Frontal cortex (tissue), 4 donors: ENCODE measurements at places on chromosomes 7 and 10.
A peak's percentile ranks its signal among the peaks of the same experiment; 100 is the strongest.

GRCh38 chr7:28708033-28708951 is 249.8 kb downstream of the TRIL start:
- peak; percentile 20 for DNase-seq

DNA sequence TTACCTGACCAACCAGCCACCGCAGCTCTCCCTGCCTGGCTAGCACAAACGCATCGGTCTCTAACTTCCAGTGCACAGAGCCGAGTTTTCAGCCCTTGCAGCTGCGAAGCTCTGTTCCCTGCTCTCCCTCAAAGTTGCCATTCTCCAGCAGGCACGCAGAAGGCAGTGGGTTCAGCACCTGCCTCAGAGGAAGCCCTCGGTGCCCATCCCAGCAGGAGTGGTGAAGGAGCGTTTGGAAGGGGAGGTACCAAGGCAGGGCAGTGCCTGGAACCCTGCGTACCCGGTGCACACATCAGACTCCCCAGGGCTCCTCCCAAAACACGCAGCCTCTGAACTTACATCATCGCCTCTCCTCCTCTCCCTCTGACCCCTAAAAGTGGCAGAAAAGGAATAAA is 1.7 kb upstream of the STK32C start:
- no peak for DNase-seq

DNA sequence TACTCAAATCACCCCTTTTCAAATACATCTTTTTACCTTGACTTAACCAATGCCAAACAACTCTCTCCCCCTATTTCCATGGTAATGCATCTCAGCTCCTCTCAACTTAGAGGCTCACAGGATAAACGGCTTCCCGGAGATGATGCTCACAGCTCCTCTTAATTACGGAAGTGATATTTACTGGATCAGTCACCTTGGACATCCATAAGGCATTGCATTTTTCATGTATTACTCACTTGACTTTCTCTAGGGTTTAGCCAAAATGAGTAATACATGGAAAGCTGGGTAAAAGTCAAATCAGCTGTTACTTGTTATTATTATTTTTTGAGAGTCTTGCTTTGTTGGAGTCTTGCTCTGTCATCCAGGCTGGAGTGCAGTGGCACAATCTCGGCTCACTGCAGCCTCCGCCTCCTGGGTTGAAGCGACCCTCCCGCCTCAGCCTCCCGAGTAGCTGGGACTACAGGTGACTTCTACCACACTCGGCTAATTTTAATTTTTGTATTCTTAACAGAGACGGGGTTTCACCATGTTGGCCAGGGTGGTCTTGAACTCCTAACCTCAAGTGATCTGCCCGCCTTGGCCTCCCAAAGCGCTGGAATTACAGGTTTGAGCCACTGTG is 73.3 kb upstream of the RHEB start:
- no peak for DNase-seq

- no peak for DNase-seq
Measured at GRCh38 chr10:117500456-117500855, 42.1 kb upstream of the EMX2 start.

DNA sequence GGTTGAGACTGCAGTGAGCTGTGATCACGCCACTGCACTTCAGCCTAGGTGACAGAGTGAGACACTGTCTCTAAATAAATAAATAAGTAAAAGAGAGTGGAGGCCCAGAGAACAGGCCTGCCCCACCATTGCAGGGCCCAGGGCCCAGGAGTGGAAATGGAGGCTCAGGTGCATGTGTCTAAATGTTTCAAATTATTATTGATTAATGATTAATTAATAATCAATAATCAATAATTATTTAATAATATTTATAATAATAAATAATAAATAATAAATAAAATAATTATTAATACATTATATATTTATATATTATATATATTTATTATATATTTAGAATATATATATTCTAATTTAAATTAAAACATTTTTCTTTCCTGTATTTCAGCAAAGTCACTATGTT is 53.7 kb upstream of the ZRANB1 start:
- DNase-seq = no peak

DNA sequence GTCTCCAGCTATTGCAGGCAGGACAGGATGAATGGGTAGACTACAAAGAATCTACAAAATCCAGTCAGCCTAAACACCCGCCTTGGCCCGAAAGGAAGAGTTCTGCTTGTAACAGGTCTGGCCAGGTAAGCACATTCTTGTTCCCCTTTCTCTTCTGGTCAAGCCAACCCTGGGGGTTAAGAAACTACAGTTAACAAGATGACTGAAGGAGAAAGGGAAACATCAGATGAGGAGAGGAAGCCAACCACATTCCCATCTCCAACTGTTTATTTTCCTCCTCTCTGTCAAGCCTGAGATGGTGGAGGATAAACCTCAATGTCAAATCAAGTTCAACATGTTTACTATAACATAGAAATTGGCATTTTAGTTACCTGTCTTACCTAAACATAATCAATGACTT is 198.9 kb downstream of the IPMK start:
- DNase-seq = no peak

GRCh38 chr10:3564346-3565002 is 220.5 kb downstream of the KLF6 start:
- no peak for DNase-seq

DNA sequence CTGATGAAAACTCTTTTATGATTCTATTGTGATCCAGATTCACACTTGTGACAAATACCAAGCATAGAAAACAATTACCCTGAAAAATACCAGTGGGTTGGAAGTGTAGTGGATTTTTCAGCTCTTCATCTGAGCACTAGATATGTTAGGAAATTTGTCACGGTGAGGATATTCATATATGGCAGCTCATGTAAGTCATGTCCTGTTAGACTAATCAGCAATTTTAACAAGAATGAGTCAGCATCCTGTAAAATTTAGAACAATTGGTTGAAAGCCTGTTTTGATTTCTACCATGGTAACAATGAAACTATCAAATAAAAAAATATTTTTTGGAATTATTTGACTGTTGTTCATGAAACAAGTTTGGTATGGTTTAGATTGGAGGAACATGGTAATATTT is 334.3 kb downstream of the CACNA2D1 start:
- DNase-seq = no peak

- DNase-seq = no peak
Measured at GRCh38 chr7:14507617-14508016, 394.9 kb downstream of the DGKB start.

DNA sequence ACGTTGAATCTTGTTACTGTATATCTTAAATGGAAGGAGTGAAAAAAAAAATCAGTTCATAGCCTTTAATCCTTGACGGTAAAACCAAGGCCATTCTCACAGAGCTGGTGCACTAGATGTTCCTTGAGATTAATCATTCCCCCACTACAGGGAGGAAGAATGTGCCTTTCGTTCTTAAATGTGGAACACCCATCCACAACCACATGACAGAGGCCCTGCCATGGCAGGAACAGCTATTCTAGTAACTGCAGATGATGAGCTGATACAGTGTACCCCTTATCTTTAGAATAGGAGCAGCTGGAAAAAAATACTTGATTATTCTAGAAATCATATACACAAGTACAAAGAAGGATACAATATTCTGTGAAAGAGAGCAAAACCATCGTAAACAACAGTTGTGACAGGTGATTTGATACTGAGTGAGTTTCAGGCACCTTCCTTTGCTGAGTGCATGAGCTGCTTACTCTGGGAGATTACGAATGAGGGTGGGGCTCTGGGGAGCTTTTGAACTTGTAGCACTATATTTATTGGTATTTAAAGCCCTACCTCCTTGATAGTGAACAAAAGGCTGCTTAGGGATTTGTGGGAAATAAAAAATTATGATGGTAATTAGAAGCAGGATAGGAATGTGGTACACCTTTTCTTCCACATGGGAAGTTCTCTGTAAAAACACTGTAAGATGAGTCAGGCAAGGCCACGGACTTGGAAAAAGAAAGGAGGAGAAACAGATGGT is 244.4 kb upstream of the SLC26A5 start:
- DNase-seq = no peak

DNA sequence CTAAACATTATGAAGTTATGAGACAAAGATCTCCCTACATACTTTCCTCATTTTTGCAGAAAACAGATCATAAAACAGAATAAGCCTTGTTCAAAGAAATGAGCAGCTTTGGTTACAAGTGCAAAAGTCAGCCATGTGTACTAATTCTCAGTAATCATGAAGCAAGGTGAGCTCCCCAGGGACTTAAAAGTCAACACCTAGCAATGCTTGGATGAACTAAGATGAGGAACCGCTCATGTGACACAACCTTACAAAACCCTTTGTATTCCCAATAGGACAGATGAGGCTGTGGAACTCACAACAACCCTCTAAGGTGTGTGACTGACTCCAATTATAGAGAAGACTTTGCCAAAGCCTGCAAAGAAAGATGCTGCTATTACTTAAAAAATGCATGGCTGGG is 154.5 kb downstream of the SLC25A13 start:
- DNase-seq = no peak

GRCh38 chr7:14184292-14184864 is 194.9 kb upstream of the ETV1 start:
- DNase-seq = no peak

- no peak for DNase-seq
Measured at GRCh38 chr10:101052285-101052684, 9.5 kb upstream of the KAZALD1 start.

- no peak for DNase-seq
Measured at GRCh38 chr10:116198676-116199035, 74.3 kb downstream of the GFRA1 start.

GRCh38 chr10:59674215-59674836 is 35.3 kb downstream of the SLC16A9 start:
- no peak for DNase-seq

DNA sequence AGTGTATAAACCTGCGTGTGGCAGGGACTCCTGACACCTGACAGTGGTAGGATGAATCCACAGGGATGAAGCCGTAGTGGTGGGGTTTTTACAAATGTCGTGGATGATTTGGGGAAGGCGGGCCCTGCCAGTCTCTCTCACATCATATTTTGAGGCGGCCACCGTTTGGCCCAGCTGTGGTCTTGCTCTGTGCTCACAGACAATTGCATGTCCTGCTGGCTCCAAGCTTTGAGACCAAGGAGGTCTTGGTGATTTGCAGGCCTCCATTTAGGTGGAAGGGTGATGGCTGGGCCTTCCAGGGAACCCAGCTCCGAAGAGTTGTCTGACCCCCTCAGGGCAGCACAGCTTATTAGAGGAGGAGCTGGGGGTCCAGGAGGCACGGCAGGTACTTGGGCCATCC is 151.1 kb upstream of the SHH start:
- DNase-seq = no peak

- DNase-seq = no peak
Measured at GRCh38 chr7:132049462-132050304, 493.3 kb upstream of the PODXL start.

- DNase-seq = no peak
Measured at GRCh38 chr10:105973360-105973759, 1191.1 kb downstream of the SORCS1 start.

- no peak for DNase-seq
Measured at GRCh38 chr10:99676426-99676825, 17.1 kb downstream of the ENTPD7 start.

- no peak for DNase-seq
Measured at GRCh38 chr7:122492007-122492406, 187.5 kb upstream of the FEZF1 start.

- DNase-seq = no peak
Measured at GRCh38 chr7:85392326-85392725, 205.5 kb upstream of the SEMA3D start.

DNA sequence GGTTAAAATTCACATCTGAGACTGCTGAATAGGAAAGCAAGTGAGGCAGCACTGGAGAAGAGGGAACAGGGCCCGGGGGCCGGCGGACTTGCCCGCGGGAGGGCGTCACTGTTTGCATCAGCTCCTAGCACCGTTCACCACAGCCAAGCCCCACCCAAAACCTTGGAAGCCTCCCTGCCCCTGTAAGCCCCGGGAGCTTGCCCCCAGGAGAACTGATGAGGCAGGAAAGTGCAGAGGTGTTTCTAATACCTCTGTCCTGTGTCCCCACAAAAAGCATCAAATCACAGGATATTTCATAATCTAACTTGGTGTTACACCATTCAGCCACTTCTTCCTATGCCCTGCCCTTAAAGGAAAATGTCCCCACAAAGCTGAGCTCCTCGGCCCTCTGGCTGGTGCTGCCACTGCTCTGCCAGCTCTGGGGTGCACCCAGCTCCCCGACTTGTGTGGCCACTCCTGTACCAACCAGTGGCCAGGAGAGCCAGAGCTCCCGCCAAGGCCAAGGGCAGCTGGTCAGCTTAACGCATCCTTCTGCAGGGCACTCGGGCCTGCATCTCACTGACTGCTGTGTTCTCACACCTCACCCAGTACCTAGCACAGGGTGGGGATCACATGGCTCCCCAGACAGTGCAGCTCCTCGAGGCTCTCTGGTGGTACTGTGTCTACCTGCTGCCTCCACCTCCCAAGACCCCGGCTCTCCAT is 47.3 kb upstream of the CNPY1 start:
- no peak for DNase-seq

- DNase-seq = no peak
Measured at GRCh38 chr10:98373260-98374040, 41.5 kb downstream of the PYROXD2 start.

DNA sequence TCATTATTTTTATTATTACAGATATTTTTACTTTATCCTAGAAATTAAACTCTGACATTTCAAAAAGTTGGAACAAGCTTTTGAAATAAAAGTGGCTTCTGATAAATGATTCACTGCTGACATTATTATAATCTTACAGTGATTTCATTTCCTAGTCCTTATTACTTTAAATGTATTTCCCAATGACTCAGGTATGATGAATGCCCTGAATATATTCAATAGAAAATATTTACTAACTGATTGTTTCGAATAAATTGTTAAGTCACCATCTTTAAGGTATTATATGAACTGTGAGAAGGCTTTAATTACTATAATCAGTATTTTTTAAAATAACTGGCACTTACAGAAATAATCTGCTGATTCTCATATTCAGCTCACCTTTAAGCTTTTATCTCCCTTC is 21.6 kb downstream of the DKK1 start:
- DNase-seq = no peak

GRCh38 chr10:48750019-48750418 is 65.3 kb downstream of the WDFY4 start:
- DNase-seq = no peak

- DNase-seq = no peak
Measured at GRCh38 chr7:734808-735207, 7.7 kb upstream of the PRKAR1B start.

- no peak for DNase-seq
Measured at GRCh38 chr10:58951746-58952145, 224.7 kb upstream of the PHYHIPL start.
